ENCODE measurements at places on chromosomes 11 and 22.

DNA sequence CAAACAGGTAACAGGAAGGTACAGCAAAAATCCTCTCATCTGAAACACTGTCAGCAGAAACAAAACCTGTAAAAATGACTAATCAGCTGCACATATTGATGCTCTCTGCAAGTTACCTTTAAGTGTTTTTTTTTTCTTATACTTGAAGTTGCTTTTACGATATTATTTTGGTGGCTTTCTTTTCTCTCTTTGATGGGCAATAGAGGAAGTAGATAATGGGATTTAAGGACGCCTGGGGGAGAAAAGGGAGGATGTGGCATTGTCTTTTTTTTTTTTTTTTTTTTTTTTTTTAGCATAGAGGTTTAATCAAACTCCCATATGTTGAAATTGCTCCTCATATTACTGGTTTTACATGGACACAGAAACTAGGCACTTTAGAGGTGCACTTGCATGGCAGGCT, 11.4 kb upstream of the ADSL start:
- no peak for DNase-seq

- no peak for DNase-seq
These were observed 11.6 kb downstream of the PHLDB1 start for GRCh38 chr11:118618991-118619375.

- no peak for DNase-seq
These were observed 26.4 kb upstream of the LRRC55 start for GRCh38 chr11:57155400-57155799.

DNA sequence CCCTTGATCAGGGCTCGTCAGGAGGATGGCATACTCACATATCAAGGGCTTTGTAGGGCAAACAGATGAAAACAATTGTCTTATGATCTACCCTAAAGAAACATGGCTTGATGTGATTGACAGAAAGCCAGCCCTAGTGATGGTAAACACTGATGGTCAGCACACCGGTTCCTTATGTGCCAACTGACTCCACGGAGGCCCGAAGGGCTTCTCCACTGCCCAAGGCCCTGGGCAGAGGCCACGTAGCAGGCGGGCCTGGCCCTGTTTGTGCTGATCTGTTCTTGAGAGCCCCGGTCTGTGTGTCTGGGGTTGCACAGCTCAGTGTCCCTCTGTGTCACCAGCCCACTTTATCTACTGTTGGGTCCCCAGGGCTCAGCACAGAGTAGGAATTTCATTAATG, 115.2 kb downstream of the GRIK4 start:
- no peak for DNase-seq

GRCh38 chr22:31945443-31945855, 1.1 kb downstream of the YWHAH start:
- DNase-seq = no peak

DNA sequence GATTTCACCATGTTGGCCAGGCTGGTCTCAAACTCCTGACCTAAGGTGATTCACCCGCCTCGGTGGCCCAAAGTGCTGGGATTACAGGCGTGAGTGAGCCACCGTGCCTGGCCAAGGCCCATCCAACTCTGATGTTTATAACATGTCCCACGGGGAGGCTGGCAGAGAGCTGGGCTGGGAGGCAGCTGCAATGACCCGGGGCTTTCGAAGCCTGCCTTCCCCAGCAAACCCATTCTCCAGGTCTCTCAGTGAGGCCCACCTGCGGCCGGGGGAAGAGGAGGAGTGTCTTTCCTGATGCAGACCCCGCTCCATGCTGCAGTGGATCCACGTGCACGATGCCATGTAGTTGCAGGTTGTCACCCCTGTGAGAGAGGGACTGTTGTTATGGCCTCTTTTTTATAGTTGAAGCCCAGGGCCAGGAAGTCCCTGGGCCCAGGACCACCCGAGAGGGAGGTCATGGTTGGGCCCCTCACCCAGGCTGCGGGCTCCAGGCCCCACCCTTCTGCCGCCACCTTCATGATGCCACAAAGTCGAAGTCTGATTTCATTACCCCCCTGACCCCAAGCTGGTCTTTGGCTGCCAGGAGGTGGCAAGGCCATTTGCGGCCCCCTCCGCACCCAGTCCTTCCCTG, 38.3 kb downstream of the KCNJ4 start:
- no peak for DNase-seq

DNA sequence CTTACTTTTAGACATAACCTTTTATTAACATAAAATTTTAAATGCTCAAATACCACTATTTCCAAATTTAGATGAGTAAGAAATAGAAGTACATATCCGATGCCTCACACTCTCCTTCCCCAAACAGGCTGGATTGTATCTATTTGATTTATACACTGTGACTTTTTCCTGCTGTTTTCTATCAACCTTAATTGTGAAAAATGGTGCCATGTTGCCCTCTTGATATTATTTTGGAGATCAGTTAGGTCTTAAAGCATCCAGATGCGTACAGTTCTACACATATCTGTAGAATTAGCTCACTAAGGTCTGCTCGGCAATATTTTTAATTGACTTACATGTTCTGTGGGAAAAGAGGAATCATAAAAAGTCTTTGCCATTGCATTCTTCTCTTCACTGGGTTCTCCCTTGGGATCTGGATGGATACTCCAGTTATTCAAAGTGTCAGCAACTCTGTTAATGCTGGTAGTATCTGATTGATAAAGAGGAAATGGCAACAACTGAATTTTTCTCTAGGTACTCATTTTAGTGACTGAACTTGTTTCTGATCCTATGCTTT, 27.2 kb downstream of the EIF3M start:
- DNase-seq = no peak

DNA sequence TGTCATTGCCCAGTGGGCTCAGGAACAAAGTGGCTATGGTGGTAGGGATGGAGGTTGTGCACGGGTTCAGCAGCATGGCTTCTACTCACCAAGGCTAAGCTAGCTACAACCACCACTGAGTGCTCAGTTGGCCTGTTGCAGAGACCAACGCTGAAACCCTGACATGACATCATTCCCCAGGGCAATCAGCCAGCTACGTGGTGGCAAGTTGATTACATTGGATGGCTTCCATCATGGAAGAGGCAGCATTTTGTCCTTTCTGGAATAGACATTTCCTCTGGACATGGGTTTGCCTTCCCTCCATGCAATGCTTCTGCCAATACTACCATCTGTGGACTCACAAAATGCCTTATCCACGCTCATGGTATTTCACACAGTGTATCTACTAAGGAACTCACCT, 634.3 kb downstream of the OPCML start:
- DNase-seq = peak; percentile 56

GRCh38 chr11:36350137-36350513, 54.0 kb downstream of the PRR5L start:
- no peak for DNase-seq

DNA sequence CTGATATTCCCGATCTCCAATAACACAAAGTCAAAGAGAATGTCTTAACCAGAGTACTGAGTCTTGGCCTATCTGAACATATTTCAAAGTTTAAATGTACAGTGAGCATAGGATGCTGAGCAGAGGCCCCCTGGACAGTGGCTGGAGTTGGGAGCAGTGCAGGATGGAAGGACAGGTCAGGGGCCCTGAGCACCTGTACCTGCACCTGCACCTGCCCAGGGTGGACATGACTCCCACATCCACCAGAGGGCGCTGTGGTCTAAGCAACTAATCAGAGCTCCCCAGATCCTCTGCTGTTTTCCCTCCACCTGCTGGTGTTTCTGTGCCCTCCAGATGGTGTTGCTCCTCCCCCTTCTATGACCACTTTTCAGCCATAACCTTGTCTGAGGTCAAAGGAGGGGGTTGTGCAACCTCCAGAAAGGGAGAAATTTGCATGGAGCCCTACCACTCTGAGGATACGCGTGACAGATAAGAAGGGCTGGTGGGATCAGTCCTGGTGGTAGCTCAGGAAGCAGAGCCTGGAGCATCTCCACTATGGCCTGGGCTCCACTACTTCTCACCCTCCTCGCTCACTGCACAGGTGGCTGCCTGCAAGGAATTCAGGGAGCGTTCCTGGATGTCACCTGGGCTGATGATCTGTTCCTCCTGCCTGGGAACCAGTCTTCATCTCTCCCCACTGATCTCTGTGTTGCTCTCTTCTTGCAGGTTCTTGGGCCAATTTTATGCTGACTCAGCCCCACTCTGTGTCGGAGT, 49.1 kb upstream of the VPREB1 start:
- DNase-seq = peak; percentile 75

- DNase-seq = no peak
These were observed 15.2 kb upstream of the CDC42EP1 start for GRCh38 chr22:37544955-37545702.

GRCh38 chr11:74494916-74495315, 1.4 kb upstream of the LIPT2 start:
- no peak for DNase-seq

DNA sequence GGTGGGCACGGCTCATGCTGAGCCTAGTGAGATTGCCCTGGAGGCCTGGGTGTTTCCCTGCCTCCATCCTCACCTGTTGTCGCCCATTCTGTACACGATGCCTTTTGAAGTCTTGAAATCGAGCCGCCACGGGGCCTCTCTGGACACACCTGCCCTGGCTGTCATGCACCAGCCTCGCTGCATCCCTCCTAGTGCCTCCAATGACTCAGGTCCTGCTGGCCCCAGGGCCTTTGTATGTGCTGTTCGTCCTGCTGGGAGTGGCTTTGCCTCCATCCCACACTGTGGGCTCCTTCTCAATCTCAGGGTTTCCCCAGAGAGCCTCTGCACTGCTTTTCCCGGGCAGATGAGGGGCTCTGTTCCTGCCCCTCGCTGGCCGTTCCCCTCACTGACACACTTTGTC, 8.9 kb upstream of the MYEOV start:
- DNase-seq = no peak

GRCh38 chr11:62574363-62575071, 826 bp upstream of the EEF1G start:
- peak; percentile 23 for DNase-seq

- no peak for DNase-seq
These were observed 37.6 kb downstream of the LIF start for GRCh38 chr22:30208631-30209603.

- DNase-seq = no peak
These were observed 10.5 kb downstream of the COMMD9 start for GRCh38 chr11:36278531-36279282.

- no peak for DNase-seq
These were observed 36.6 kb downstream of the ST3GAL4 start for GRCh38 chr11:126391970-126392632.

DNA sequence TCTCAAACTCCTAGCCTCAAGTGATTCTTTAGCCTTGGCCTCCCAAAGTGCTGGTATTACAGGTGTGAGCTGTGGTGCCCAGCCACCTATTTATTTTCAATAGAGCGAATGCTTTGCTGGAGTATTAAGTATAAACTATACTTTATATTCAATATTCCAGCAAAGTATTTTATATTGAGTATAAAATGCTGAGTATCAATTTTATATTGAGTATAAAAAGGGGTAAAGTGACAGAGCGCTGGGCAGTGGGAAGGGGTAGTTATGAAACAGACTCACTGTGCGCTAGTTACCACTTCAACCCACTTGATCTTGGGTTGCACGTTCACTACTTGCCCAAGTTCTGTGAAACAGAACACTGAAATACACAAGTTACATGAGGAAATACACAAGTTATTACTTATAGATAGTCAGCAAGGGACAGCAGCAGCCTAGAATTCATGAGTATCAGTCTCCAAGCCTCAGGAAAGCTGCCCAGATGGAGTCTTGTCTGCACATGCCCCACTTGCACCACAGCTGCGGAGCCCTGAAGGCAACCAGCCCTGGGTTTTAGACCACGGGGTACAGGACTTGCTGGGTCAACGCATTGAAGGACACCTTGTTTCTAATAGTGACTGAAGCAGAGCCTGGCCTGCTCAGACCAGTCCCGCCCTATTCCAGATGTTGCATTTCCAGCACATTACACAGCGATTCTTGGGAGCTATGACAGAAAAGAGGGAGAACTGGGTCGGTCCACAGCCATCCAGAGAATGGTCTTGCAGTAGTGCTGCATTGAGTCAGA, 51.6 kb upstream of the SYT13 start:
- no peak for DNase-seq

- peak; percentile 10 for DNase-seq
These were observed 157.4 kb downstream of the COMMD9 start for GRCh38 chr11:36131721-36132397.

DNA sequence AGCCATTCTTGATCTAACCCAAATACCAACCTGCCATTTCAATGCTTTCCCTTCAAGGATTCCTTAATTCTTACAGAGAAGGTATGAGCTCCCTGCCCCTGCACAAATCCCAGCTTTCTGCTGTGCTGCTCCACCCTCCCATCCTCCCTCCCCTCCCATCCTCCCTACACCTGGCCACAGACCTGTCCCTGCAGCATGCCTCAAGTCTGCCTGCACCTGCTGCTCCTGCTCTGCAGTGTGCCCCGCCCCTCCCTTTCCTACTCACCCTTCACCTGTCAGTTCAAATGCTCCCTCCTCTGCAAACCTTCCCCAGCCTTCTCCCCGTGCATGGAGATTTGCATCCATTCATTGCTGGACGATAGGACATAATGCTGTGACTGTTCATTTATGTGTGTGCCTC, 139.9 kb upstream of the NARS2 start:
- no peak for DNase-seq

DNA sequence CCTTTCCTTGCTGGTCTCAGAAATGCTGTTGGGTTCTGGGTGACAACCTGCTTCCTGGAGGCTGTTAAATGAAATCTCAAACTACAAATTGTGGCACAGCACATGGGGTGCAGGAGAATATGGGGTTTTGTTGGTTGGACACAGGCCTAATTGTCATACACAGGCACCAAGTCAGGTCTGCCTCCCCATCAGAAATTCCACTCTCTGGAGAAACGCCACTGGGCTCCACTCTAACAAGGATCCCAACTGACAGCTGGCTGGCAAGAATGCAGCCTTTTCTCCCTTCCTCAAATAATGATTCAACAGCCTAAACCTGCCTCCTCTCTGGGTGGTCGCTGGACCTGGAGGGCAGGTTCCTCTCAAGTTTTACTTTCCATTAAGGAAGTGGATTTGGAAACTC, 177.8 kb upstream of the NARS2 start:
- no peak for DNase-seq

GRCh38 chr11:40230821-40231220, 1228.6 kb downstream of the LRRC4C start:
- no peak for DNase-seq

DNA sequence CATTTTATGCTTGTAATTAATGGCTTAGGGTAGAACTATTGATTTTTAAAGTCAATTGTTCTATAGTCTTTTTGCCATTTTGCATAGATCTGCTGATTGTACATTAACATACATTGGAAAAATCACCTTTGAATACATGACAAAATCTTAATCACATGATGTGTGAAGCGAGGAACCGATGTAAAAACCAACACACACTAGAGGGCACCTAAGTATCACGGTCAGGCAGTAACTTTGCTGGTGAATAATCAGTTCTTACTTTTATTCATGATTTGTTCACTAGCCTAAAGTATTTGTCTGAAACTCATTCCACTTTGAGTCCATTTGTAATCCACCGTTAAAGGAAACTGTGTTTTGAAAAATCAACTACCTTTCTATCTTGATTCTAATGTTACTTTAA, 28.2 kb downstream of the JHY start:
- DNase-seq = peak; percentile 5

DNA sequence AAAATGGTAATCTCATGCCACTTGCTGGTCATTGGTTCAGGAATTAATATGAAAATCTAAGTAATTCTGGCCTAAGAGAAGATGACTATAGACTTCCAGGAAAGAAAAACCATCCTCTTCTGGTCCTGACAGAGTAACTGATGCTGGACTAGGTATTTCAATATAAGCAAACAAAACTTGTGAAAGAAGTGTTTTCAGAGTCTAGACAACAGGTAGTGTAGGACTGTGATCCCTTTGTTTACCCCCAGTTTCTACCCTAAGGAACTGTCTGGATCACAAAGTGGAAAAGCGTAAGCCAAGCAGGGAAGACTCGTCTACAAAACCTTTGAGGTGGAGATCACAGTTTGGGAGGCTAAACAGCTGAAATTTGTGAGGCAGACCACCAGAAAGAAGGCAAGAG, 30.4 kb upstream of the ARL14EP start:
- no peak for DNase-seq
